ENCODE measurements at places on chromosomes 3 and 15.

DNA sequence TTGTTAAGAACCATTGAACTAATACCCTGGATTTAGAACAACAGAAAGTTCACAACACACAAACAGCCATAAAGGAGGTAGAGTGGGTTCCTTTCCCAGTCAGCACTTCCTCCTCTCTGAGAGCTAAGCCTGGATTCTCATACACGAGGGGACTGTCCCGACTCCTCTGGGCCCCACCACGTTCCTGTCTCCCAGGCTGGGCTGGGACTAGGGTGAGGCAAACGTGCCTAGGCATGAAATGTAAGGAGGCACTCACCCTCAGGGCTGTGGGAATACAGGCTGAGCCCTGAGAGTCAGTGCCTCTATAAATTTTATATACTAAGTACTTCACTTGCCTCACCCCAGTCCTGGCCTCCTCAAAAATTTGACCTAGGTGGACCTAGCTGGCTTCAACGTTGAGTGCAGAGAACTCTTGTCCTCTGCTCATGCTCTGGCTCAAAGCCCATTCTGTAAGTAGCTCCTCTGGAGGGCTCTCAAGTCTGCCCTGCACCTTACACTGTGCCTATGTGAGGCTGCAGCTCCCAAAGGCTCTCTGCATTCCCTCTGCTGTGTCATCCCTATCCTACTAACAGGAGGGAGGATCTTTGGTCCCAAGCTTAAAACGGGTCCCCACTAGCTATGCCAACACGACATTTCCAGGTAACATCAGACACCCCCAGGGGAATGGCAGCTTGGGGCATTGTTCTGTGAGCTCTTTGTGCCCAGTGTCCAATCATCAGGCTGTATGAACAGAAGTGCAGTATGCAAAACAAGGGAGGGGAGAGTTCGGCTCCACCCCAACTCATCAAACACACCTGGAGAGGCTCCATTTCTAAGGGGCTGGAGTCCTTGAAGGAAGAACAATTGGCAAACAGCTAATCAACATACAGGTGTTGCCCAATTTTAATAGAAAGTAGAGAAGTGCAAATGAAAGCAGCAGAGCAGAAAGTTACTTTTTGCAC is 233.2 kb downstream of the RPLP1 start:
- no peak for DNase-seq

GRCh38 chr15:59371458-59372351 is 966 bp downstream of the MYO1E start:
- no peak for DNase-seq

DNA sequence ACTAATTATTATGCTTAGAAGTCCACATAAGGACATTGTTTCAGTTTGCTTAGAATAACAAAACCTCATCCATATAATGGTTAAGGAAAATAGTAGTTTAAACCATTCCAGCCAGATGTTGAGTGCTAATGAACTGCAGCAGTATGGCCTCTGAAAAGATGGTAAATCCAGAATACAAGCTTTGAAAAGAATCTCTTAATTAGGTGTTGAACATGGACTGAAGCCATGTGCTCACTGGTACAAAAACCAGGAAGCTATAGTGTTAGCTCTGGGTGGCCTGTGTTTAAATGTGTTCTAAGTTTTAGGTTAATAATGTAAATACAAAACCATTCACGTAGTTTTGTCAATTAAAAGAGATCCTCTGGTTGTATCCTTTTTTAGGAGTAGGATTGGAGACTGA is 78.2 kb downstream of the GALK2 start:
- no peak for DNase-seq

DNA sequence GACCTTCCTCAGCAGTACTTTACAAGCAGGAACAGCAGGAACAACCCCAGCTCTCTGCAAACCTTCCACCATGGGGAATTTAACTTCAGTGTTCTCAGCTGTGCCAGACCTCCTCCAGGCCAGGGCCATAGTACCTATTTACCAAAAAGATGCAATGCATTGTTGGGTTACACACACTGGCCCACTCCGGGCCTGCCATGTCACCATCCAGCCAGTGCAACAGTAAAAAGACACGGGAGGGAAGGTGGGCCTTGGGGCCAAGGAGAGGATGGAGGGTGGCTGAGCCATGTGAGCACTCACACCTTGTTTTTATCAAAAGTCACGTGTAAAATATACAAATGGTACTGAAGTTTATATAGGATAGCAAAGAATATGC is 157.0 kb downstream of the GABRB3 start:
- no peak for DNase-seq

- no peak for DNase-seq
These were observed 13.2 kb downstream of the KLHL6 start for GRCh38 chr3:183542355-183542754.

Data from GM19239 (cell line).